Retinal pigment epithelial cell (primary cell): ENCODE measurements at places on chromosomes 5 and 9.

DNA sequence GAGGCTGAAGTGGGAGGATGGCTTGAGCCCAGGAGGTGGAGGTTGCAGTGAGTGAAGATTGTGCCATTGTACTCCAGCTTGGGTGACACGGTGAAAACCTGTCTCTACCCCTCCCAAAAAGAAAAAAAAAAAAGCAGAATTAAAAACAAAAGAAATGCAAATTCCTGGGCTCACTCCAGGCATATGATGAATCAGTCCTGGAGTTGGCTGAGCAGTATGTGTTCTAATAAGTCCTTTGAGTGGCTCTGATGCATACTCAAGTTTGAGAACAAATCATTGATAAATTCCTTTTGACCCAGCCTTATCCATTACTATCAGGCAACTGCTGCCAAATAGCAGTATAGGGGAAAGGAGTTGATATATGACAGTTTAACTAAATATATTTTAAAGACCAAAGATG is 28.3 kb downstream of the UHRF2 start:
- DNase-seq = no peak

- no peak for DNase-seq
Measured at GRCh38 chr5:36028816-36029465, 37.7 kb downstream of the UGT3A2 start.

DNA sequence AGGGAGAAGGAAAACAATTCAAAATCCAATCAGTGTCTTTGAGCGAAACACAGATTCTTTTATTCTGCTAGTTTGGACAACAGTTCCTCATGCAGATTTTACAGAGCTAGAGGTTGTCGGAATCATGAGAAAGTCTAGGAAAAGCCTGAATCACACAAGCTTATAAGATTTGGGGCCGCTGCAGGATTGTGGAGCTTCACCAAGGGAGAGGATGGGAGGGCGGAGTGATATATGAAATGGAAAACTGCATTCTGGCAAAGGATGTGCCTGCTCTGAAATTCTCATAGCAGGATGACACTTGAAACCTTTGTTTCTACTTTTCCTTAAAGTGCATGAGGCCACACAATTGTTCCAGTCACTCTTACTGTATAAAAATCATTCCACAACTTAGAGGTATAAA is 134.3 kb downstream of the OR2K2 start:
- DNase-seq = no peak

DNA sequence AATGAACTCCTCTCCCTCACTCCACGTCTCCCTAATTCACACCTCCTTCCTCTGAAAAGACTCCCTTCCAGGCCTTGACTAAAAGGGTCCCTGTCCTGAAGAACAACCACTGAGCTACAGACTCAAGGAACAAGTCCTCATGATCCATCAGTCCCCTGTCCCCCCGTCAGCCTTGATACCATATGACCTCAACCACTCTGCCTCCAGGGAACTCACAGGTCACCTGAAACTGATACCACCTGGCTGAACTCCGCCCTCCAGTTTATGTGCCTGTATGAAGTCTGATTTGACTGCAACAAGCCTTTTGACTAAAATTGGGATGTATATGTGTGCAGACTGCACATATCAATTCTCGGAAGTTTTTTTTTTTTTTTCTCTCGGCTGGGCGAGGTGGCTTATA is 88.7 kb downstream of the UGCG start:
- no peak for DNase-seq

- no peak for DNase-seq
Measured at GRCh38 chr5:149730620-149731331, 666 bp downstream of the PPARGC1B start.

GRCh38 chr5:154199671-154200220 is 9.2 kb downstream of the GALNT10 start:
- DNase-seq = no peak

DNA sequence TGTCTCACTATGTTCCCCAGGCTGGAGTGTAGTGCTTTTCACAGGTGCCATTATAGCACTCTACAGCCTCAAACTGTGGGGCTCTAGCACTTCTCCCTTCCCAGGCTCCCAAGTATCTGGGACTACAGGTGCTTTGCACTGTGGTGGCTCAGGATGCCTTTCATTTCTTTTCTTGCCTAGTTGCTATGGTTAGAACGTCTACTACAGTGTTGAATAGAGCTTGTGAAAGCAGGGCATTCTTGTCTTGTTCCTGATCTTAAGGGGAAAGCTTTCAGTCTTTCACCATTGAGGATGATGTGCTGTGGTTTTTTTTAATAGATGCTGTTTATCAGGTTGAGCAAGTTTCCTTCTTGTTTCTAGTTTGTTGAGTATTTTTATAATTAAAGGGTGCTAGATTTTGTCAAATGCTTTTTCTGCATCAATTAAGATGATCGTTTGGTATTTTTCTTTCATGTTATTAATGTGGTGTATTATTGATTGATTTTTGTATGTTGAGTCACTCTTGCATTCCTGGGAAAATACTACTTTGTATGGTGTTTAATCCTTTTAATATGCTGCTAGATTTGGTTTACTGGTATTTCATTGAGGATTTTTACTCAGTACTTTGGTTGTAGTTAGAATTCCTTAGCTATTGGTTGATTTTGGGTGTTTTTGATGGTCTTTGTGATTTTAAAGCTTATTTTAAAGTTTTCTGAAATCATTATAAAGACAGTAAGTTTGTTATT is 35.6 kb downstream of the GPBP1 start:
- DNase-seq = no peak

GRCh38 chr5:76425146-76425545 is 22.1 kb downstream of the IQGAP2 start:
- DNase-seq = no peak

DNA sequence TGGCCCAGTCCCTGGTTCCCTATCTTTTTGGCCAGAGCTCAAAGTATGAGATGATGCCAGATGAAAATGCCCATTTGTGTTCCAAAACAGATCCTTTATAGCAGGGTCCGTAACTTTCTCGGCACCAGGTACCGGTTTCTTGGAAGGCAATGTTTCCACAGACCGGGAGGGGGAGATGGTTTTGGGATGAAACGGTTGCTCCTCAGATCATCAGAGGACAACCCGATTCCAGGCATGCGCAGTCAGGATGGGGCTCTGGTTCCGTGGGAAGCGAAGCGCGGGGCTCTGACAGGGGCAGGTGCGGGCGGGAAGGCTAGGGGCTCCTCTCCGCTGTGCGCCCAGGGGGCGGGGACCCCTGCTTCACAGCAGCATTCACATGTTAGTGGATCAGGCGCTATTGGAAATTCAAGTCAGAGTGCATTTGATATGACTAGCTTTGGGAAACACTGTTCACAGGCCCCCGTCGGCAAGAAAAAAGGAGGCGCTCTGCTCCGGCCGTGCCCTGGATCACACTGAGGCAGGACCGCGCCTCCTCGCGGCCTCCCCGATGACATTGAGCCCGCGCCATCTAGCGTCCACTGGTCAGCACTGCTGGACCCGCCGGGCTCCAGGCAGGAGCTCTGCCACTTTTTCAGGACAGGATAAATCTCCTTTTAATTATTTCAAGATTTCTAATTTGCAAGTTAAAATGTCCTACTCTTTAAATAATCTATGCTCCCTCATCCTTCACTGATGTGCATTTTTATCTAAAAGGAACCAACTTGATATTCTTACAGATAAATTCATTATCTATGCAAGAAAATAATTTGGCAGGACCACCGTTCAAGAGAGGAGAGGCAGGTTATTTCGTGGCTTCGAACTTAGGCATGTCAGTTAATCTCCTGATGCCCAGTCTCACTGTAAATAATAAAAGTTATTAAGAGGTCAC is 190.0 kb downstream of the FANCC start:
- DNase-seq = peak; percentile 34

GRCh38 chr9:115633104-115633503 is 515.1 kb upstream of the TNC start:
- DNase-seq = no peak

GRCh38 chr5:178440181-178440580 is 150.0 kb downstream of the COL23A1 start:
- no peak for DNase-seq

- DNase-seq = no peak
Measured at GRCh38 chr9:92236465-92236864, 57.0 kb downstream of the IARS1 start.

- no peak for DNase-seq
Measured at GRCh38 chr5:38673671-38674071, 117.2 kb upstream of the LIFR start.

GRCh38 chr5:38780945-38781344 is 64.9 kb upstream of the OSMR start:
- peak; percentile 51 for DNase-seq

DNA sequence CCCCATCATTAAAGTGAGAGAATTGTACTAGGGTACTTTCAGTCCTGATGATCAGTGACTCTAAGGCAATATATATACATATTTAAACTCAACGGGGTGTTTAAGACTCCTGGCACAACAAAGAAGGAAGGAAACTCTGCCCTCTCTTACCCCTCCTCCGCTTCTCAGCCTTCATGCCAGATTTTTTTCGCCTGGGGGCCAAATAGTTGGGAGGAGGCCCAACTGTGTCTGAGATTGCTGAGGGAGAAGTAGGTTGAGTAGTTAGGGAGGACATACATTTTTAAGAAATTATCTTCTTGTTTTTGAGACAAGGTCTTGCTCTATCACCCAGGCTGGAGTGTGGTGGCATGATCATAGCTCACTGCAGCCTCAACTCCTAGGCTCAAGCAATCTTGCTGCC is 127.7 kb upstream of the SHB start:
- DNase-seq = no peak

DNA sequence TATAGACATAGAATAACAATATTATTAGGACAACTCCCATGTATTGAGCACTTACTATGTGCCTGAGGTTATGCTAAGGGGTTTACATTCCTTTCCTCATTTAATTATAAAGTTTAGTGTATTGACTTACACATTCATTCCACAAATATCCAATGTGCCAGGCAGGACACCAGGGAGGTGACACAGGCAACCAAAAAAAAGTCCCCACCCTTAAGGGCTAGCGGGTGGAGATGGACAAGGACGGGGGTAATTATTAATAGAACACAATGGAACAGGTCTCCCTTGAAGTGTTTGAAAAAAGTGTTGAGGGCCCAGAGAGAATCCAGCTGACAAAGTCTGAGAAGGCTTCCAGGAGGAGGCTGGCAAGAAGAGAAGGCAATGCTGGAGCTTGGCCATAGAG is 5.7 kb downstream of the TBC1D2 start:
- DNase-seq = no peak

DNA sequence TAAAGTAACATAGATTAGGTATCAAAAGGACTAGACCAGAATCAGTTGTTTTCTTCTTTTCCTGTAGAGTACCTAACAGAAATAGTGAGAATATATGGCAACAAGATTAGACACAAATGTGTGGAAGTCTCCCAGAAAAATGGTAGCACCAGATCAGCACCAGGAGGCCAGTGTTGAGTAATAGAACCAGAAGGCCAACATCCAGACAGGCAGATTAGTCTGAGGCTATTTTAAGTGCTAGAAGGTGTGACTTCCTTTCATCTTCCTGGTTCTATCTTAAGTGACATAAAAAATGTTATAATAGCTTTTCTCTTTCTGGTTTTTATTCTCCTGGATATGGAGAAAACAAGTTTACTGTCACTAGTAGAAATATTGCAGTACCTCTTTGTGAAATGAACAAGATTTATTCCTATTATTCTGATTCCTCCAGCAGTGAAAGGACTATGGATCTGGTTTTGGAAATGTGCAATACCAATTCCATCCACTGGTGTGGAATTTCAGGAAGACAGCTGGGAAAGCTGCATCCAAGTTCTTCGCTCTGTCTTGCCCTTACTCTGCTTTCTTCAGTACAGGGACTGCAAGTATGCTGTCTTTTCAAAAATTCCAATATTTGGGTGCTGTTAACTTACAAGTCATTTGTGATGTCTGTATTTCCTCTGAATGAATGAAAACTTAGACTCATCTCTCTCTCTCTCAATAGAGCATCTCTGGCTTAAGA is 39.1 kb downstream of the SHLD3 start:
- no peak for DNase-seq

GRCh38 chr9:35353731-35354365 is 136.1 kb upstream of the RUSC2 start:
- DNase-seq = peak; percentile 38

GRCh38 chr5:168056499-168057182 is 234.8 kb upstream of the WWC1 start:
- no peak for DNase-seq

- peak; percentile 32 for DNase-seq
Measured at GRCh38 chr5:40266952-40267351, 412.8 kb upstream of the PTGER4 start.

GRCh38 chr5:131209506-131210150 is 38.9 kb downstream of the LYRM7 start:
- DNase-seq = no peak

GRCh38 chr9:109616571-109617120 is 118.5 kb upstream of the PTPN3 start:
- no peak for DNase-seq

- no peak for DNase-seq
Measured at GRCh38 chr9:124208571-124208970, 49.2 kb upstream of the NEK6 start.

GRCh38 chr9:91289244-91289643 is 72.5 kb downstream of the AUH start:
- no peak for DNase-seq

GRCh38 chr5:61493973-61494372 is 161.9 kb downstream of the ZSWIM6 start:
- DNase-seq = no peak

GRCh38 chr9:119959846-119960545 is 590.8 kb upstream of the BRINP1 start:
- DNase-seq = peak; percentile 78

DNA sequence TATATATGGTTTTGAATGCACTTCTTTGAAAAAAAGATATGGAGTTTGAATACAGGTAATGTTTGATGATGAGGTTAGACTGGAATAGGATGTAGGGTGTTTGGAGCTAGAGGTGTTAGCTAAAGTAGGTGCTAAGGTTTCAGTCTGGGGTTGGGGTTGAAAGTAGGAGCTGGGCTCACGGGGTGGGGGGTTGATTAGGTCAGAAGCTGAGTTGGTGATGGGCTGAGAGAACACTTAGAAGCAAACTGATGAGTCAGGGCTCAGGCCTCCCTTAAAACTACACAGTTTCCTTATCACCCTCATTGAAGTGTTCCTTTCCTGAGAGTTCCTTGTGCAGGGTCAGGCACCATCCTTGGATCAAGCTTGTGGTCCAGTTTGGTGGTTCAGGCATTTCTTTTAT is 308.8 kb upstream of the ADAMTS16 start:
- DNase-seq = no peak

GRCh38 chr5:145294331-145294730 is 540.8 kb downstream of the PRELID2 start:
- no peak for DNase-seq

DNA sequence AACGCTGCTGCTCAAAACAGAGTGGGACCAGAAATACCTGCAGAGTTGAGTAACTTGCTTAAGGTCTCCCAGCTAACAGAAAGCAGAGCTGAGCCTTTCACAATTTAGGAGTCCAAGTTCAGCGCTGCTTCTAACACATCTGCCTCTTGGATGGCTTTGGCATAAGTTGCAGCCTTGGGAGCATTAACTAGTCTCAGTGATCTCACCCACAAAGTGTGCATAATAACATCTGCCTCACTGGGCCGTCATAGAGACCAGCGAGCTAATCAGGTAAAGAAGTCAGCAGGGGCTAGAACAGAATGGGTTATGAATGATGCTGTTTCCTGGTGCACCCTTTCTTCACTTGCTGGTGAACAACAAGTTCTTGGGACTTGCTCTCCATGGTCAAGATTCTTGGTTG is 36.5 kb downstream of the WWC1 start:
- DNase-seq = no peak
